IMR-90 (cell line): ENCODE measurements at places on chromosomes 3 and 15. TPM values are rescaled to one million over a fixed set of nuclear protein-coding genes. Genes with fewer than 3 reads are reported as not detected.

CMTM8 gene
- total RNA-seq = not detected in 2 replicates

DNA sequence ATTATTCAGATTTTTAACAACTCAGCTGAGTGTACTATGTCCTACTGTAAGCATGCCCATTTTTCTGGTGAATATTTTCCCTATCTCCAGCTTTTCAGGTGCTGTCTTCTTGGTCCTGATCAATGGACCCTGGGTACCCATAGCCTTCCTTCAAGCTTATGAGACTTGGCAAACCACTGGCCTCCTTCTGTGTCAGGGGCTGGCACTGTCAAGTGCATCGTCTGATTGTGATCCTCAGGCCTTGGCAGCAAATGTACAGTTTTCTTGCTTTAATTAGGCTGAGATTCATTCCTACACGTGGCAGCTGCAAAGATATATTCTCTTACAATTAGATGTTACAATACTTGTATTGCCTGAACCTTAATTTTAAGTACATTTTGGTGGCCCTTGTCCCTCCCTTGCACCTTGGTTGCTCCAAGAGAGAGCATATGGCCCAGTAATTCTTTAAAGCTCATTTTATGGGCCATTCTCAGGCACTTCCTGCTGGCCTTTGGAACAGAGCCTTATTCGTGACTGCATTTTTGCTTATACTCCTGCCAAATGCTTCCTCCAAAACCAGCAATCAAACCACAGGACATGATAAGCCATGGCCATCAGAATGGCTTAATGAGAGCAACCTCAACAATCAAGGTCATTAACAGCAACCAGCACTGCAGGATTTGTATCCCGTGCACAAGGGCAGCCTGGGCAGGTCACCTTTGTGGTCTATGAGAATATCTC is 179.9 kb downstream of the CNTN6 start:
- no peak for DNase-seq

TSEN2 gene
- total RNA-seq = 14.2 and 15.0 TPM in 2 replicates

DNA sequence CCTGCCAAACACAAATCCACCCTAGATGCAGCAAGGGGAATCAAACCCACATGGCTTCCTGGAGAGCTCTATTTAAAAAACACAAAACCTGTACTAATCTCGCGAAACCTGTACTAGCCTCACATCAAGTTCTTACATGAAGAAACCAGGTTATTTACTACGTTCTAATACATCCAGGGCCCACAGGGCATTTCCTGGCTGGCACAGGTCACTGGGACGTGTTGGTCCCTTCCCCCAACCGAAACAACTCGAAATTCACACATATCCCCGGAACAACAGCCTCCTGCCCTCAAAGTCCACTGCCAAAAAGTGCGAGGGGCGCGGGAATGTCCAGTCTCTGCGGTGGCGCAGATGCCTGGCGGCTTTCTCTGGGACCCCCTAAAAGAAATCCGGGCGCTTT is 955 bp downstream of the CDCP1 start:
- no peak for DNase-seq

DNA sequence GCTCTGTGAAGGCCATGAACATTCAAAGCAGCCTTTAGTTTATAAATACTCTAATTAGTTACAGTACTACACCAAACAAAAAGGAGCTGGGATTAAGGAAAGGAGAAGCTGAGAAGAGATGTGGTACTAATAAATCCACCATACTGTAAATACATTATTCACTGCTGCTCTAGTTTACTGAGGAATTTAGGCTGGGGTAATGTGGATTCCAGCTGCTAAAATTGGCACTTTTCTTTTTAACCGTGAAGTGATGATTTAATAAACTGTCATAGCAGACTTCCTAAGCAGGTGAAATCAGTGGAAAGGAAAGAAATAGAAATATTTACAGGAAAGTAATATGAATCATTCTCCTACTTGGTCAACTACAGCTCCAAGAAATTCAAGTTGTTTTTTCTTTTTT is 88.7 kb downstream of the TFG start:
- DNase-seq = peak; percentile 43

LRTM1 gene
- not detected in 2 replicates for total RNA-seq

GRCh38 chr15:50127255-50127777 is 8.3 kb upstream of the ATP8B4 start:
- DNase-seq = peak; percentile 82

GRCh38 chr15:40150163-40150925 is 10.5 kb upstream of the BUB1B start:
- peak; percentile 48 for DNase-seq

- DNase-seq = peak; percentile 86
Measured at GRCh38 chr3:112811131-112811884, 35.4 kb downstream of the CD200R1L start.

DNA sequence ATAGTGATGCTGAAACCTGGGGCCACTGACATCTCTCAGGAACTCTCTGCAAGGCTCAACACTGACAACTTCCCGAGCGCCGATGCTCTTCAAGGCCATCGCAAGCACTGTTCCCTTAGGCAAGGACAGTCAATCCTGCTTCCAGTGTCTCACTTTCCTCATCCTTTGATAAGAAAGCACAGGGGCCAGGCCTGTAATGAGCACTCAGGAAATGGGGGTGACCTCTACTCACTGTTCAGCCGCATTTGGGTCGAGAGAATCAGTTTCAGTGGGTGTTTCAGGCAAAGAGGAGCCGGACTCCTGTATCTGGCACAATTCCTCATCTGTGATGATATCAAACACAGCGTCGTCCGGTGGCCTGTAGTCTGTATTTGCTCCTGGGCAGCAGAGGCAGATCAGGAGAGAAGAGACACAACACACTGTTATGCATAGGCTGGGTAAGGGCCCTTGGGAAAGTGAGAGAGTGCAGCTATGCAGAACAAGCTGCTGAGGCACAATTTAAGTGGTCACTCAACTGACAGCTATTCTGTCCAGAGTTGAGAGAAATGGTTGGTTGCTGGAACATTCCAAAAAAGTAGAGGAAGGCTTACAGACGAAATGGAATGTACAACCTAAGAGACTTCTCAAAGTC is 11.9 kb downstream of the CXCR6 start:
- DNase-seq = no peak

LINGO1 gene
- total RNA-seq = not detected in 2 replicates

TOPAZ1 gene
- not detected in 2 replicates for total RNA-seq

- DNase-seq = no peak
Measured at GRCh38 chr15:100235030-100235617, 106.7 kb downstream of the ADAMTS17 start.

DNA sequence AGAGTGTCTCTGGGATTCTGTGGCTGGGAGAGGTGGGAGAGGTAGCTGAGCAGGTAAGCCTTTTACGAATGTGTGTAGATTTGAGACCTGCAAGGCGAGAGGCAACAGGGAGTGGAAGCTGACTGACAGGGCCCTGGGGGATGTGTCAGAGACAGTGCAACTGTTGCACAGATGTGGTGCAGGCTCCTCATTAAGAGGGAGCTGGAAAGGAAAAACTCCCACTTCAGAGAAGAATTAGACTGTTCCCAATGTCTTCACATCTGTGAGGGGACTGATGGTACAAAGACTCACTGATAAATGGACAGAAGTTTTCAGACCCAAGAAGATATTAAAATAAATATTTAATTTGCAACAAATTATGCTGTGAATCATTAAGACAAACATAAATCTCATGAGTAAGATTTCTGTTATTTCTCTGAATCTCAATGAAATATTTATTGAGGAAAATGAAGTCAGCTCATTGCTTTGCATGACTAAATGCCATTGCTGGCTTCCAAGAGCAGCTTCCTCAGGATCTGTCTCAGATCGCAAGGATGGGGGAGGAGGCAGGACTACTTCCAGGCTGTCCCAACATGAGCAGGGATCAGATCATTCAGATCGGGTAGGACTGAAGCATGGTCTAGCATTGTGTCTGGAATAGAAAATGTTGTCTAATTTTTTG is 127.3 kb upstream of the ROPN1 start:
- DNase-seq = peak; percentile 88

- DNase-seq = no peak
Measured at GRCh38 chr3:129481766-129482332, 41.8 kb downstream of the IFT122 start.

CYP1A2 gene
- total RNA-seq = not detected in 2 replicates

GRCh38 chr3:140510303-140510861 is 167.5 kb upstream of the TRIM42 start:
- DNase-seq = no peak

GRCh38 chr15:38002883-38003477 is 68.5 kb downstream of the TMCO5A start:
- DNase-seq = peak; percentile 84

GRCh38 chr3:8324747-8325146 is 176.9 kb upstream of the LMCD1 start:
- DNase-seq = peak; percentile 27

DNA sequence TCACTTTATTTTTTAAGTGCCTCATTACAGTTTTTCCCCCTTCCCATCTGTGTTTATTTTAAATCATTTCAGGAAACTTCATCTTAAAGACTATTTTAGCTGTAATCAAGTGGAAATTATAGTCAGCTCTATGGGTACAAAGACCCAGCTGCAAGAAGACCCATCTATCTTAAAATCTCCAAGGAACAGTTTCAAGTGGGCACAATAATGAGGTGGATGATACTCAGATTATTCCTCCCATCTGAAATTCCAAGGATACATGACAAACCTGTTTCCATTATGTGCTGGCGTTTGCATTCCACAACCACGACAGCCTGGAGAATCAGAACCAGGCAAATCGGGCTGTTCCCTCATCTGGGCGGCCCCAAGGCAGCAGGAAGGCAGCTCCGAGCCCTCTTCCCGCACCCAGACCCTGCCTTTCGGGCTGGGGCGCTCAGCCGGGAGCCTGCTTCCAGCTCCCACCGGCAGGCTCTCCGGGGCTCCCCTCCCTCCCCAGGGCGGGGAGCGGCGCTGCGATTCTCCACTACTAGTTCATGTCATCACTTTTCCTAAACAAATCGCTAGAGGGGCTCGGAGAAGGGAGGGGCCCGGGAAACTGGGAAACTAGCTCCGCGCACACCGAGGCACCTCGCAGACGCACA is at the start of gene MGLL:
Gene MGLL, minus strand, starts transcription at position 475 of the 641 bp plus-strand sequence. Its CDS starts 197 bp downstream, at position 278.
- peak; percentile 50 for DNase-seq

FANCD2OS gene
- total RNA-seq = not detected in 2 replicates

GRCh38 chr3:122797291-122797690 is 2.4 kb downstream of the SLC49A4 start:
- peak; percentile 8 for DNase-seq

RAB5A gene
- total RNA-seq = 46.4 and 82.8 TPM in 2 replicates

GRCh38 chr3:112043621-112044201 is 9.2 kb downstream of the TMPRSS7 start:
- DNase-seq = peak; percentile 79

DNA sequence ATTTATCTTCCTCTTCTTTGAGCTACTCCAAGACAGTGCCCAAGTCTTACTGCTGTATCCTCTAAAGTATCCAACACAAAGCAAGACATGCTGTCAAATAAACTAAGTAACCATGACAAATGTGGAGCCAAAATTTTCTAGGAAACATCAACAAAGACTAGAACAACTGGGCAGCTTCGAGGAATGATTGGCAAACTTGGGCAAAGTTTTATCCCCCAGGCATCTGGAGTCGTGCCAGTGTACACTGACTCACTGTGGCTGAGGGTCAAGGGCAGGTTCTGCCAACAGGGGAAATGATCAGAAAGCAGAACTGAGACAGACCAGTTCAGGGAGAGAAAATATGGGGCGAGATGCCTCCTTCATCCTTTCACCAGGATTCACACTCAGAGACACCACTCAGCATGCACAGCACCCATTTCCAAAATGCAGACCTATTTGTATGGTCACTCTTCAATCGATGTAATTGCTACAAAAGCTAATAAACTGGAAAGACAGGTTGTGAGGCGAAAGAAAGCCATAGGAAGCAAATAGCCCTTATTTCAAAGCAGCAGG is 65.8 kb downstream of the MB21D2 start:
- DNase-seq = peak; percentile 42

GRCh38 chr15:33022629-33023028 is 171.9 kb downstream of the FMN1 start:
- DNase-seq = peak; percentile 70

CIDEC gene
- total RNA-seq = not detected in 2 replicates

- DNase-seq = no peak
Measured at GRCh38 chr15:75523011-75523410, 56.1 kb downstream of the PTPN9 start.

DNA sequence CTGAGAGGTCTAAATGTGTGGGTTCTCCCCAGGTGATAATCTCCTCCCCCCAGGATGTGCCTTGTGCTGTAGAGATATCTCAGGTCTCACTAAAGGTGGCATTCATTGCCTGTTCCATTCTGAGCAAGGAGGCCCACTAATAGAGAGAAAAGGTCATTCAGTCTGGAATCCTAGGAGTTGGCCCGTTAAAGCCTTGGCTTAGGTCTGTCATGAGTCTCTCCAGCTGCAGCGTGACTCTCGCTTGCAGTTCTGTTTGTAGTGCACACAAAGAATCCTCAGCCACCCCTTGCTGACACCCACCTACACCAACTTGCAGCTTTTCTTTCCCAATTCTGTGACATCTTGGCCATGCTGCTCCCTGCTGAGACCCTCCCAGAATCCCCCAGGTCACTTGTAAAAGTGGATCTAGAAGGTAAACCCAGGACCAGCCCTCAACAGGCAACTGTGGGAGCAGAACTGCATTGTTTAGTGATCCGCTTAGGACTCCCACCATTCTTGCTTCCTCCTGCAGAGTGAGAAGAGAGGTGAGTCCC is 17.7 kb downstream of the MAGEF1 start:
- DNase-seq = no peak

RARB gene
- 1.4 TPM in 2 replicates for total RNA-seq

GRCh38 chr15:61654918-61655317 is 405.3 kb downstream of the VPS13C start:
- DNase-seq = no peak

GRCh38 chr3:72977060-72977808 is 19.4 kb upstream of the PPP4R2 start:
- peak; percentile 14 for DNase-seq

TTLL13 gene
- not detected in 2 replicates for total RNA-seq

GRCh38 chr3:63508305-63508704 is 144.2 kb upstream of the SNTN start:
- no peak for DNase-seq

DNA sequence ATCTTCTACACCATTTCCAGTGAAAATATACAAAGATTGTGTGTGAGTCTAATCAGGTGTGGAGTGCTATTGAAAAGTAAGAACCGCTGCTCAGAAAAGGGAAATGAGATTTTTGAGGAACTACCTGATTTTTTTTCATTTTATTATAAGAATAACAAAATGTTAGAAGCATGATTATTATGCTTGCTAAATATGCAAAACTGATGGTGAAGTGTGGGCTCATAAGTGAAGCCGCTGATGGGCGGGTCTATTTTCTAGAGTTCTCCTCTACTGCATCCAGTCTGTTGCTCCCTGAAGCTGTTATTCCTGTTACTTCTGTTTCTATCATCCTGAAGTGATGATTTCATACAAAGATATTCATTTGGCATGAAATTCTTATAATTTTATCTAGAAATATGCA is 612.0 kb downstream of the CADM2 start:
- no peak for DNase-seq

DNA sequence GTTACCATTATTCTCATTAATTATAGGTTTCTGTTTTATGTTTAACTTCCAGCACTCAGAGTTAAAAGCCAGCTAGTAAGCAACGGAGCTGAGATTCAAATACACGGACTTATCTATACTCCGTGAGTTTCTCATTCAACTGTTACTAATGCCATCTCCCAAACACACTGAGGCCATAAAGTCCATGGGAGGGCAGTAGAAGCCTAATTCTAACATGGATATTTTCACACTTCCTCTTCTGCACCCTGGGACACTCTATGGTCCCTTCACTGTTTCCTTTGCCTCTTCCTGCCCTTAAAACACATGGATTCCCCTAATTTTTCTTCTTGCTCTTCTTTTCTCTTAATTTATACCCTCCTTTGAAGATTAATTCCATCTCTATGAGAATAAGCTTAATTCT is 245.0 kb downstream of the KLF13 start:
- peak; percentile 21 for DNase-seq

GRCh38 chr3:186931532-186932280 is 1.4 kb downstream of the ST6GAL1 start:
- peak; percentile 63 for DNase-seq

SMCO1 gene
- not detected in 2 replicates for total RNA-seq
